ENCODE measurements at places on chromosomes 4 and X.

DNA sequence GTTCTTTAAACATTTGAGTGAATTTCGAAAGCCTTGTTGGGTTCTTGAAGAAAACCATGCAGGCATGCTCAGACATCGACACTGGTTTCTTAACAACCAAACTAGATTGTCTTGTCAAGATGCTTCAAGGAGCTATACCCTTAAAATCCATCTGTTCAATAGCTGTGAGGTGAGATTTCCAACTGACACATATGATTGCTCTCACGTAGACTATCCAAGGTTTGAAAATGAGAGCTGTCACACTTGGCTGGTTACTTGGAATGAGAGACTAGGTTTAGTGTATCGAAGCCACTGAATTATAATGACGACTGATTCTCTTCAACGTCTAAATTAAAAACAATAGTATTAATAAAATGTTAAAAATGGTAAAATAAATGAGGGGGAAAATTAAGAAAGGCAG lies 2725.5 kb downstream of the ARAP2 start:
- no peak for DNase-seq

GRCh38 chrX:109312757-109313156 lies 169.1 kb downstream of the GUCY2F start:
- DNase-seq, result no peak

DNA sequence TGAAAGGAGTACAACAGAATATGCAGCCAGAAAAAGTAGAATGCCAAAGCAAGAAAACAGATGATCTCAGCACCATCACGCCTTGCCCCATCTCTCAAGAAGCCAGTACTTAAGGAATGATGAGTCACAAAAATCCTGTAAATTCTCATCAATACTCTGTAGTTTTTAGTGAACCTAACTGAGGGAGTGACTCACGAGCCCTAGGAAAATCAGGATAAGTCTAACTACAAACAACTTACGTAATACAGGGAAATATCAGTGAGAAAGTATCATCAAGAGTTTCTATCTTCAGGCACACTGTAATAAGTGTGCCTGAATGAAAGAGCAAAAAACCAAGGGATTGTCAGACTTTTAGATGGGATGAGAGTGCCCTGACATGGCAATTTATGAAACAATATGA lies 644.4 kb downstream of the STPG2 start:
- no peak for DNase-seq

GRCh38 chrX:2712428-2712827 lies 21.3 kb downstream of the CD99 start:
- DNase-seq, result no peak

- DNase-seq, result no peak
Observed at GRCh38 chr4:147219145-147219544, 261.8 kb upstream of the EDNRA start.

GRCh38 chrX:2801223-2801622 lies 27.5 kb upstream of the GYG2 start:
- DNase-seq, result no peak

GRCh38 chr4:77777135-77777807 lies 41.9 kb downstream of the CNOT6L start:
- DNase-seq, result no peak

GRCh38 chr4:47641755-47642154 lies 156.7 kb downstream of the ATP10D start:
- no peak for DNase-seq

- DNase-seq, result no peak
Observed at GRCh38 chr4:16271411-16271810, 45.1 kb upstream of the TAPT1 start.

- no peak for DNase-seq
Observed at GRCh38 chrX:130539721-130540321, 138.0 kb downstream of the RBMX2 start.

Data from caudate nucleus (tissue), 63 donors.